ENCODE measurements at places on chromosomes 4 and X.

GRCh38 chr4:11182586-11183355 is 245.9 kb downstream of the HS3ST1 start:
- DNase-seq, result no peak

- DNase-seq, result no peak
These were observed 591.5 kb upstream of the PITX2 start for GRCh38 chr4:111214371-111214770.

GRCh38 chr4:94339779-94340178 is 2.9 kb downstream of the HPGDS start:
- peak; percentile 5 for DNase-seq

DNA sequence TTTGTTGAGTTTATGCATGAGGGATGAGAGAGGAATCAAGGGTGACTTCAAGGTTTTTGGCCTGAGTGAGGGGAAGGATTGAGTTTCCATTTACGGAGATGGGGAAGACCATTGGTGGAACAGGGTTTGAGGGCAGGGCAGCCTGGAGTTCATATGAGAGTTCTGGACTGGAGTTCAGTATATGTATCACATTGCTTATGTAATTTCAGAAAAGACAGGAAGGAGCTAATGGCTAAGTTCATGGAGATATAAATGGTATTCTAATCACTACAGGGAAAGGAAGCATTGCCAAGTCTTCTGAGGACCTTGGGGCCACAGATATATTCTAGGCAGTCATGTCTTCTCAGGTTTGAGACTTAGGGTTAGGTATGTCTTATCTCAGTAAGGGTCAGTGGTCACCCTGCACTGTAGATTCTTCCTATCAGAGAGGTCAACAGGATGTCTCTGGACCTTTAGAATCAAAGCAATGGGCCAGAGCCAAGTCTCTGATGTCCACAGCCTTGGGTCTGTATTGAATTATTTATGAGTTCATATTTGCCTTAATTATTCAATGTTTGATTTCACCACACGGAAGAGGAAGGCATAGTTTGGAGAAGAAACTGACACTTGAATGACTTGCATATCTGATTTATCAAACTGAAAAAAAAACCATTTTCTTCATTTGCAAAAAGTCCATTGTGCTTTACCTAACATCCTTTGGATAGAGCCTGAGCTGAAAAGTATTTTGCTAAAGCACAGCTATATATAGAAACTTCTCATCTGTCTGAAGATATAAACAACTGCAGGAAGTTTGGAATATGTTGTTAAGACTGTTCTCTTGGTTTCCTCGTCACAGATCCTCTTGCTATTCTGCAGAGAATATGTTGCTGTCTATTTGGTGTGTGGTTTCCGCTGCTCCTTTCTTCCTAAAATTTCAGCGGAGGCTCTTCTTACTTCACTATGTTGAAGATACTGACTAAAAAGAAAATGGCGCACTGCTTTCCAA is 139.5 kb downstream of the PDGFRA start:
- DNase-seq, result no peak

DNA sequence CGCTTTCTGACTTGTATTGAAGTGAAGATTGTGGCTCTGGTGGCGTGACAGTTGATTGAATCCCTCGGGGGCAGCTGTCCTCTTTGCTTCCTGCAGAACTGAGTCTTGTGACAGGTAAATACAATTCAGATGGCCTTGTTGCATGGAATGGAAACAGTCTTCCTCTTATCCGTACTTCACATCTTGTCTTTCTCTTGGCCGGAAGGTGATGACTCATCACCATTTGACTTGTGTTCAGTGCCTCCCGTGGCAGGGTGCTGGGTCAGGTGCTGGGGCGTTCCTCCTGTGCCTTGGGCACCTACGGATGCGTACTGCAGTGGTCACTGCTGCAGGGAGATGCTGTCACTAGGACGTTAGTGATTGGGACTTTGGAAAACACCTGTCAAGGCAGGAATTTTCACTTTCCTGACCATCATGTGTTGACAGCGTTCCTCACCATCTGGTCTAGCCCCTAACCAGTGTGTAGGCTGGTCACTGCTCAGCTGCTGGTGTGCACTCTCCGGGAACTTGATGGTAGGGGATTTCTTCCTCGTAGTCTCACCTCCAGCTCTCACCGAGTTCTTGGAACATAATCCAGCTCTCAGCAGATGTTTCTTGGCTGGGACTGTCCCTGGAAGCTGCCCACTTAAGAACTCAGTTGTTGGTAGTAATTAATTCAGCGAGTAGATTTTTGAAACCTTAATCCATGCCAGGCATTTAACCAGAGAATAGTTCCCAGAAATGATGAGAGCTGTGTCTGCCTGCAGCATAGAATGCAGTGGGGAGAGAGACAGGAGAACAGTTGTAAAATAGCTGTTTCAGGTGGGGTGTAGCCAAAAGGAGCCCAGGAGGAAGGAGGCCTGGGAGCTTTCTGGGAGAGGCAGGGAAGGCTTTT is 7.2 kb downstream of the TBC1D14 start:
- peak; percentile 33 for DNase-seq

DNA sequence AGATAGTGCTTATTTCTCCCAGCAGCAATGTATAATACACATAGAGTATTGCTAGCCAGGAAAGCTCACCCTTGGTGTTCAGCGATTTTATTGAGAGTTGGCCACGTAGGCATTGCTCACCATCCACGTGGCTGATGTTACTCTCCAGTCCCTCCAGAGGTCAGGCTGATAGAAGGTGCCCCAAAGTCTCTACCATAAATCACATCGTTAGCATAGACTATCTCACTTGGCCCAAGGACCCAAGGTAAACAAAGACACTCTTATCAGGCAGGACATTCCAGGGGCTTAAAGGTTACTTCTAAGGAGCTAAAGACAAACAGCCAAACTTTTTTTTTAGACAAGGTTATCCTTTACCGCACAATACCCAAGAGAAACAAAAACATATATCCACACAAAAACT is 30.3 kb upstream of the RGN start:
- DNase-seq, result no peak

DNA sequence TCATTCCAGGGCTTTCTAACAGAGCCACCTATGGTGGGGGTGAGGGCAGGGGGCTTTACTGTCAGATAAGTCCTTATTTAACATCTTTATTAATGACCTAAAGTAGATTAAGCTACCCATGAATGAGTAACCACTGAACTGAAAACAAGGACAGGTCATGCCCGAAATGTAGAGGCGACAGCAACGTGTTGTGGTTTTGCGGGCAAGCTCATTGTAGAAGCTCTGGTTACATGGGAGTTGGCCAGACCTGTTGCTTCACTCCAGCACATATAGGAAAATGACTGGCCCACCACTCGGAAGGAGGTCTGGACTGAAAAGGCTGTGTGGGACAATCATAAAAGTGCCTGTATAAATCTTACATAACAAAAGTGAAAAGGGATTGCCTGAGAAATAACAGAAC is 109.6 kb upstream of the NDP start:
- DNase-seq, result no peak

DNA sequence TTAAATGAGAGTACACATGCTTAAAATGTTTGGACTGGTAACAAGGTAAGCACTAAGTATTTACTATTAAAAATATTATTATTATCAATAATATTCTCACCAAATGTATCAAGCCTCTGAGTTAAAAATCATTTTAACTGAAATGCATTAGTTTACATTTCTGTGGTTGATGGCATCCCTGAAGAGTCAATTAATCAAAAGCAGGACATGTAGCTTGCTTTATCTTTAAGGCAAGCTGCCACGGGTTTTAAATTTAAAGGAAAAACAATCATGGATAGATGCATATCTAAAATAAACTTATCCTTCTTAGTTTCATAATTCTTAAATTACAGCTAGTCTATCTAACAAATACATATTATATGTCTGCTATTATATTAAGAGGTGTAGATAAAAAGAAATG is 584.8 kb upstream of the INTU start:
- DNase-seq, result no peak

DNA sequence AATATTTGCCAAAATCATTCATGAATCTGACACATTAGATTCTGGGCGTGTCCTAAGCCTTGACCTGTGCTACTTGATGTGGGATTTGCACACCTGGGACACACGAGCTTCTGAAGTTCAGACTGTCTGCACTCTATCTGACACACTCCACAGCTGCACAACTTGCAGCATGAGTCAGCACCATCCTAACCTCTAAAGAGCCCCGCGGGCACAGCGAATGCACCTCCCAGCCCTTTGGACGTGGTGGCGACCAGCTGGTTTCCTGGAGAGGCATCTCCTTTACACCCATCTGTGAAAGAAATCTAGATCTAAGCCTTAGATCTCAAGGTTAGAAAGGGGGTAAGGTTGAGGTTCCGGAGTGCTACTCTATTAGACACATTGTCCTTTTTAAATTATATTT is 69.2 kb downstream of the SORBS2 start:
- DNase-seq, result no peak

GRCh38 chrX:4547213-4547836 is 833.9 kb upstream of the PRKX start:
- peak; percentile 3 for DNase-seq

GRCh38 chr4:93814141-93814540 is 14.4 kb upstream of the ATOH1 start:
- DNase-seq, result no peak

DNA sequence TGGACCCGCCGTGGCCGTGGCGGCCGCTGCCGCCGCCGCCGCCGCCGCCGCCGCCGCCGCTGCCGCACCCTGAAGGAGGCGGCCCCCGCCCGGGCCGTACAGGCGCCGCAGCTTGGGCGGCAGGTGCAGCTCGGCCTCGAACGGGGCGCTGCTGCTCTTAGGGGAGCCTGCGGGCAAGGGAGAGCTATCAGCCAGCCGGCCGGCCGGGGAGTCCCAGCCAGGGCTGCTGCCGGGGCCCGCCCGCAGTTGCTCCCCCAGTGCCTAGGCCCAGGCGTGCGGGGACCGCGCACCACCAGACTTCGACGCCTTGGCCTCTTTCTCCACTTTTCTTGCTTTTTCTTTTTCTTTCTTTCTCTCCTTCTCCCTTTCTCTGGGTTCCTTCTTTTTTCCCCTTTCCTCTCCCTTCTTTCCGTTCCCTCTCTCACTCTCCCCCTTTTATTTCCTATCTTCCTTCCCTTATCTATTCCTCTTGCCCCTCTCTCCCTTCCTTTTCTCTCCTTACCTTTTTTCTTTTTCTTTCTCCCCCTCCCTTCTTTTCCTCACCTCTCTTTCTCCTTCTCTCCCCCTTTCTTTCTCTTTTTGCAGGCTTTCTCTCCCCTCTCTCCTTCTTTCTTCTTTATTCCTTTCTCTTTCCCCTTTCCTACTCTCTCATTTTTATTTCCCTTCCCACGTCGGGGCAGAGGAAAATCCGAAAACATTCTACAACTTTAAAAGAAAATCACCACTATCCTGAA is 2.0 kb downstream of the ARX start:
- no peak for DNase-seq

- no peak for DNase-seq
These were observed 6.6 kb downstream of the TADA2B start for GRCh38 chr4:7049739-7050138.

- DNase-seq, result no peak
These were observed 27.5 kb downstream of the LIAS start for GRCh38 chr4:39486221-39486804.

DNA sequence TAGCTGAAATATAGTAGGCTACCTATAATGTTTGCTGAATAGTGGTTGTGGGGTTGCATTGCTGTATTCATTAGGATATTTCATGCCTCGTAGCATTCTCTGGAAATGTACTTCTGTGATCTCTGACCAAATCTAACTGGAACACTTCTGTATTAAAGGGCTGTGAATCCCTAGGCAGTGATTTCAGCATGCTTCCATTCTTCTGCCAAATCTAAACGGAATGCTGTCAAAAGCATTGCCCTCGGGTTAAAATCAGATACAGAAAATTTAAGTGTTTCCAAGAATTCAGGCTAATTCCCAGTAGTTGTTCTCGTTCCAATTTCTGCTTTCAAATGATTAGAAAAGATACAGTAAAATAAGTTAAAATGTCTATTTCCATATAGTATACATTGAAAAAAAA is 1847.5 kb upstream of the IGFBP7 start:
- no peak for DNase-seq

GRCh38 chr4:69066945-69067344 is 29.3 kb upstream of the UGT2B7 start:
- no peak for DNase-seq

DNA sequence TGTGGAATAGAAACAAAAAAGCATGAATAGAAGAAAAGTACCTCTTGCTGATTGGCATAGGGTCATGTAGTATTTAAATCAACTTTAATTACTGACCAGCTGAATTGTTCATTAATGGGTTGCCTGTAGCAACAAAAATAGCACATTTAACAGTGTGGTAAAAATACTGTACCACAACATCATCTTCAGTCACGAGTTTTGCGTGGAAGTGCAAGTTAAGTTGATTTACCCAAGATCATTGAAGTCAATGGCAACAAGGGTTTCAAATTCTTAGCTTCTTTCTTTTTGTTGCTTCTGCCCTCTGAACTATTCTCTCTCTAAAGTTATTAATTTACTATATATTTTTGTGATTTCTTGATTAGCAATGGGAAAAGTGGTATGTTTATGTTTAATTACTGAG is 526.6 kb downstream of the C4orf33 start:
- no peak for DNase-seq

DNA sequence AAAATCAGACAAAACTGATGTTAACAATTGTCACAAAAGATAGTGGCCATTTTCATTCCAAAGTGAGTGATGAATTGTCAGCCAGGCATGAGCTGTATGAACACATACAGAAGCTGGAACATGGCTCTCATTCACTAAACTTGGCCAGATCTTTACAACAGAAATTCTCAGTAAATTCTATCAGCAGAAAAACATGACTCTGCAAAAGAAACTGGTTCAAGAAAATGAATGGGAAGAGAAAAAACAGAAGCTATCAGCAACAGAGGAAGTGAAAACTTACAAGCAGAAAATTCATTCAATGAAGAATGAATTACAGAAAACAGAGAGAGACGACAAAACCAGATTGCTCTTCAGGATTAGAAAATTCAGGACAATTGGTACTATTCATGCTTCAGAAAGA is 249.6 kb downstream of the COL25A1 start:
- DNase-seq, result no peak

- no peak for DNase-seq
These were observed 59.5 kb downstream of the SLC39A8 start for GRCh38 chr4:102285831-102286230.

- DNase-seq, result no peak
These were observed 130.2 kb upstream of the FAM9B start for GRCh38 chrX:9164086-9164485.

GRCh38 chrX:129449148-129449547 is 74.1 kb downstream of the SMARCA1 start:
- no peak for DNase-seq
